OCI-LY7 (cell line): ENCODE measurements at places on chromosomes 3 and 15. TPM values are rescaled to one million over a fixed set of nuclear protein-coding genes. Genes with fewer than 3 reads are reported as not detected.

Gene SMAD6
- 11.8 and 14.6 TPM in 2 replicates for total RNA-seq

Gene ADGRG7
- total RNA-seq, result not detected in 2 replicates

Gene SCN11A
- 0.13 and 0.22 TPM in 2 replicates for total RNA-seq

Gene SPATA12
- 0.13 and 0.20 TPM in 2 replicates for total RNA-seq

Gene FAM81A
- total RNA-seq, result 37.4 and 40.3 TPM in 2 replicates

Gene ADPGK
- total RNA-seq, result 70.7 and 74.9 TPM in 2 replicates

Gene MORC1
- not detected in 2 replicates for total RNA-seq

Gene GOLGA8T
- total RNA-seq, result not detected in 2 replicates

Gene SPESP1
- total RNA-seq, result not detected in 2 replicates

Gene SNX22
- total RNA-seq, result 61.6 and 68.8 TPM in 2 replicates

Gene SETD2
- total RNA-seq, result 74.5 and 79.3 TPM in 2 replicates

Gene SCN5A
- total RNA-seq, result not detected in 2 replicates

Gene ACTC1
- total RNA-seq, result not detected in 2 replicates

Gene MYL3
- total RNA-seq, result not detected in 2 replicates

Gene FGF12
- total RNA-seq, result 1.5 and 1.7 TPM in 2 replicates

Gene NECTIN3
- not detected in 2 replicates for total RNA-seq

Gene FLNB
- total RNA-seq, result 39.1 and 39.7 TPM in 2 replicates

Gene LHFPL4
- total RNA-seq, result not detected in 2 replicates

Gene SLC7A14
- total RNA-seq, result not detected in 2 replicates

Gene SPTBN5
- 0.04 and 0.17 TPM in 2 replicates for total RNA-seq

Gene SELENOK
- total RNA-seq, result 33.8 and 36.7 TPM in 2 replicates

Gene IMP3
- total RNA-seq, result 91.2 and 101 TPM in 2 replicates

Gene SERPINI2
- total RNA-seq, result not detected in 2 replicates

Gene FHIT
- total RNA-seq, result 10.9 and 12.3 TPM in 2 replicates

Gene CASR
- 0.04 TPM in 1 of 2 replicates, not detected in the other for total RNA-seq

Gene CCDC54
- total RNA-seq, result not detected in 2 replicates

Gene MESP2
- not detected in 2 replicates for total RNA-seq

Gene VPS33B
- 13.0 and 13.2 TPM in 2 replicates for total RNA-seq

Gene C15orf62
- total RNA-seq, result 2.4 and 2.7 TPM in 2 replicates

Gene GMNC
- total RNA-seq, result not detected in 2 replicates

Gene OR5H14
- not detected in 2 replicates for total RNA-seq

Gene NR2E3
- not detected in 2 replicates for total RNA-seq

Gene SAXO2
- 6.5 and 6.6 TPM in 2 replicates for total RNA-seq

Gene TMCO5A
- not detected in 2 replicates for total RNA-seq

Gene DAZL
- not detected in 2 replicates for total RNA-seq

Gene MEGF11
- 6.8 and 9.1 TPM in 2 replicates for total RNA-seq

Gene THBS1
- total RNA-seq, result 0.51 and 1.3 TPM in 2 replicates

Gene ARL14
- not detected in 2 replicates for total RNA-seq

Gene CYP1A2
- not detected in 2 replicates for total RNA-seq
